H54 (cell line): ENCODE measurements at places on chromosomes 1 and 21.

- no peak for DNase-seq
These were observed 1.6 kb upstream of the PIGK start for GRCh38 chr1:77220687-77221463.

DNA sequence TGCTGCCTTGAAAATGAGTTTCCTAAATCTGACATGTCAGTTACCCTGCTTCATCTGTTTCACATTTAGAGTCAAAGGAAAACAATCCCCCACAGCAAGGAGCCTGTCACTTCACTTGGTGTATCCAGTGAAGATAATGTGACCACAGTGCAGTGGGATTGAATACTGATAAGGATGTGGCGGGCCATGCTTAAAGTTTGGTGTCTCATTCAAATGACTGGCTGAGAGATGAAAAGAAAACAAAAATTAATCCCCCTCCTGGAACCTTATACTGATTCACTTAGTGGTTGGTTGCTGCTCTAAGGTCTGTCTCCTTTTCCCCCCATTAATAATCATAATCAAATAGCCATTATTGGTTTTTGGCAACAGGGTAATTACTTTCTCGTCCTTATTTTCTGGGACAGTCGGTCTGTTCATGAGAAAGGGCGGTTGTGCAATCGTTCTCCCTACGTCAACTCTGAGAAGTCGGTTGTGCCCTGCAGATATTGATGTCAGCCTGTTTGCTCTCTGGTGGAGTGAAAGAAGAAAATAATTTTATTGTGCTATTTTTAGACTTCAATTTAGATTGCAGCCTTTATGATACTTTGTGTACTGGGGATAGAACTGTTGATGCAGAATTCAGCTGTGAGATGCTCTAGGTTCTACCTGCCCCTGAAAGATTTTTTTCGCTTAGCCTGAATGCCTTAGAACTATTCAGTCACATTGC lies 360.2 kb downstream of the DISC1 start:
- DNase-seq = no peak

GRCh38 chr1:80731241-80731894 lies 1069.4 kb upstream of the ADGRL2 start:
- DNase-seq = no peak

DNA sequence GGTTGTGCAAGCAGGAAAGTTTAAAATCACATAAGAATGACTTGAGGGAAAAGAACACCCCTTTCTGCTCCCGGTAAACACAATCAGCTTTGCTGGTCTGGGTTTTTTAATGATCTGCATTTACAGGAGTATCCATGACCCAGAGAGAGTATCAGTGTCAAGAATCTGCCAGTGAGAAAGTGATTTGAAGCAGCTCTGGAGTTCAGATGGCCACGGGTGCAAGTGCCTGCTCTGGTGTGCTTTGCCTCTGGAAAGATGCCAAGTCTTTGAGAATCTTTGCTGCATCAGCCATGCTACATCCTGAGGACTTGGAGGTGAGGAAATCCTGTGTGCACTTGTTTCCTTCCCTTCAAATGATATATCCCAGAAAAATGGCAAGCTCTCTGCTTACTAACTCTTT lies 18.6 kb upstream of the MYSM1 start:
- no peak for DNase-seq

- DNase-seq = no peak
These were observed 8.5 kb downstream of the IRF2BP2 start for GRCh38 chr1:234601301-234602017.

GRCh38 chr21:37364722-37365121 lies 1.9 kb upstream of the DYRK1A start:
- DNase-seq = no peak

GRCh38 chr21:42376338-42376982 lies 10.1 kb upstream of the TFF1 start:
- DNase-seq = no peak

GRCh38 chr1:214264196-214264595 lies 16.8 kb upstream of the SMYD2 start:
- DNase-seq = no peak

DNA sequence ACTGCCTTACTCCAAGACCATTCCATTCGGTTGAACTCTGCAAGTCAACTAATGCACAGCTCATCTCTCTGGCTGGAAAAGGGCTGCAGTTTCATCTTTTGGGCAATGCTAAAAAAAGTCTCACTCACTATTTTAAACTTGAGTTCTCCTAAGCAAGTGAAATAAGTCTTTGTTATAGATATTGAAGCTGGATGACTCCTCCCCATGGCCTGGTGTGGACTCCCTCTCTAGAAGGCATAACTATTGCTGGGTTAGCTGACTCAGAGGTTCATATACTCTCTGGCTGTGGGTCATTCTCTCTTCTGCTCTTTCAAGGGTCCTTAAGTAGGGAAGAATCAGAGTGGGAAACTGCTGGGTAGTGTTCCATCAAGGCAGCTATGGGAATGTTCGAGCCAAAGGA lies 88.0 kb downstream of the XCL2 start:
- no peak for DNase-seq

- peak; percentile 38 for DNase-seq
These were observed 18.4 kb upstream of the LY9 start for GRCh38 chr1:160777486-160778089.

DNA sequence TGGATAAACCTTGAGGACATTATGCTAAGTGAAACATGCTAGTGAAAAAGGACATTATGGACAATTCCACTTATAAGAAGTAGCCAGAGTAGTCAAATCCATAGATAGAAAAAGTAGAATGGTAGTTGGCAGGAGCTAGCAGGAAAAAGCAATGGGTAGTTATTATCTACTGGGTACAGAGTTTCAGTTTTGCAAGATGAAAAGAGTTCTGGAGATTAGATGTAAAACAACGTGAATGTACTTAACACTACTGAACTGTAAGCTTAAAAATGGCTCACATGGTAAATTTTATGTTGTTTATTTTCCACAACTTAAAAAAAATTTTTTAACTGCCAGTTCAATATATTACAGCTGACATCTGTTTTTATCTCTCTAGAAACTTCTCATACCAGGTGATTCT lies 19.4 kb downstream of the JAK1 start:
- no peak for DNase-seq

- no peak for DNase-seq
These were observed 604.8 kb downstream of the PLA2G4A start for GRCh38 chr1:187433598-187433997.

- DNase-seq = peak; percentile 57
These were observed 993 bp downstream of the PDZK1 start for GRCh38 chr1:145706086-145706664.

DNA sequence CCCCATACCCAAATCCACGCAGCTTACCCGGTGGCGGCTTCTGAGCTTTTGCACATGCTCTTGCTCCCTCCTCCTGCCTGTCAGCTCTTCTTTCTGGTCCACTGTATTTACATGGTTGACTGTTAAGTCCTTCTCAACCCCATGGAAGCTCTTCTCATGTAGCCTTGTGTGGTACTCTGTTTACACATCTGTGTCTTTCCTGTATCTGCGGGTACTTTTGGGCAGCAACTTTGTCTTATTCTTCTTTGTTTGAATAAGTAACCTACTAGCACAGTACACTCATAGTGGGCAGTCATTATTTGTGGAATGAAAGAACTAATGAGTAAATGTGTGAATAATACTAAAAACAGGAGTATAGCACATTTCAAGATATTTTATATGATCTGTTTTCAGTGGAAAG lies 88.5 kb upstream of the GPR88 start:
- DNase-seq = no peak

GRCh38 chr1:246265481-246265880 lies 241.6 kb downstream of the SMYD3 start:
- DNase-seq = no peak

GRCh38 chr1:234958066-234958705 lies 170.5 kb downstream of the TOMM20 start:
- no peak for DNase-seq

- no peak for DNase-seq
These were observed 33.4 kb downstream of the HSD17B7 start for GRCh38 chr1:162823771-162824525.

DNA sequence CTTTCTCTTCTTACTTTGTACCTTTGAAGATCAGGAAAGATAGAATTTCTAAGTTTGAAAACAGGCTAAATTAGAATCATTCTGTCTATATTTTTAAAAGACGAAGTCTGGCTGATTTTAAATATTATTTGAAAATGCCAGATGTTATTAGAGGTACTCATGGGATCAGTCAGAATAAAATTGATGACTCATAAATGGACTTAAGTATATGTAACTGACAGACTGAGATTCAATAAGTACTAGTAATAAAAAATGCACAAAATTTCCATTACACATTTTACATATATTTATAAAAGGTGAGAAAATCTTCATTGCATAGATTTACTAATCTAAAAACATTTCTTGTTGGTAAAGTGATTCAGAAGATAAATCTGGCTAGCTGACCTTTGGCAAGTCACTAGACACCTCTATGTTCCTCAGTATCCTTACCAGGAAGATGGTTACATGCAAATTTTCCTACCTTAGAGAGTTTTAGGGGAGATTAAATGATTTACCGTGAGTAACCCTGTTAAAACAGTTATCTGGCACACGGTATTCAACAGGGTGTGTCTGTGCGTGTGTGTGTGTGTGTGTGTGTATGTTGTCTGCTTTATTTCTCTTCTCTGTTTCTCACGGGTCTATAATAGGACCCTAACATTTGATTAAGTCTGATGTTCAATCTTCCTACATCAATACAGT lies 189.0 kb downstream of the RUNX1 start:
- no peak for DNase-seq

GRCh38 chr1:94105957-94106529 lies 14.9 kb downstream of the ABCA4 start:
- no peak for DNase-seq

- DNase-seq = no peak
These were observed 52.1 kb downstream of the PGM1 start for GRCh38 chr1:63645317-63645716.

DNA sequence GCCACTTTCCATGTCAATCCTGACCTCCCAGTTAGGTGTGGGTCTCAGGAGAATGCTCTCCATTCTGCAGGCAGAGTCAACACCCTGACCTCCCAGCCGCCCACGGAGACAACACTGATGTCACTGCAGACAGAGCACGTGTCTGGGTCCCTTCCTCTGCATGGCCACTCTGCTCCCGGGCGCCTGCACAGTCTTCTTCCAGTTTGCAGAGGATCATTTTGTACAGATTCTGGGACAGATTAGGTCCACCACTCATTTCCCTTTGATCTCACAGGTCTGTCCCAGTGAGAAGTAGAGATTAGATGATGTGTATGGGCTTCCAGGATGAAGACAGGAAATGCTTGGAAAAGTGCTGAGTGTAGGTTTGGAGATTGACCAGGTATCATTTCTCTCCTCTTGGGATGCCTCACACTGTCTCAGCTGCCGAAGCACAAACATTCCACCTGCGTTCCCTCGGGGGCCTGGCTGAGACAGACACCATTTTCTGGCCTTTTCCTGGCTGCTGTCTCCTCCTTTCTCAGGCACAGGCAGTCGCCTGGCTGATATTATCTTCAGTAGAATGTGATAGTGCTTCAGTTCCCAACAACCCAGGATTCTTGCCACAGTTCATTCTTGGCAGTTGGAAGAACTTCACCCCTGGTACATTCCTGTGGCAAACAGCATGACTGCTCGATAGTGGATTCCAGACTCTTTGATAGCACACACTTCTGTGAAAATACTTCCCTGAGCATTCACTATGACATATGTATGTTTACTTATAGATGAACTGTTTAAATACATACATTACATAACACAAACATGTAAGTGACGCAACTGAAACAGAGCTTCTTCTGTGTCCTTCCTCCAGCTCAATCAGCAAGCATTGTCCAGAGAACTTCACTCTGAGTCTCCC lies 7.9 kb downstream of the MYBPHL start:
- DNase-seq = no peak

GRCh38 chr1:245688536-245689453 lies 534.0 kb downstream of the KIF26B start:
- DNase-seq = no peak

- DNase-seq = no peak
These were observed 34.4 kb downstream of the INKA2 start for GRCh38 chr1:111704776-111705175.

DNA sequence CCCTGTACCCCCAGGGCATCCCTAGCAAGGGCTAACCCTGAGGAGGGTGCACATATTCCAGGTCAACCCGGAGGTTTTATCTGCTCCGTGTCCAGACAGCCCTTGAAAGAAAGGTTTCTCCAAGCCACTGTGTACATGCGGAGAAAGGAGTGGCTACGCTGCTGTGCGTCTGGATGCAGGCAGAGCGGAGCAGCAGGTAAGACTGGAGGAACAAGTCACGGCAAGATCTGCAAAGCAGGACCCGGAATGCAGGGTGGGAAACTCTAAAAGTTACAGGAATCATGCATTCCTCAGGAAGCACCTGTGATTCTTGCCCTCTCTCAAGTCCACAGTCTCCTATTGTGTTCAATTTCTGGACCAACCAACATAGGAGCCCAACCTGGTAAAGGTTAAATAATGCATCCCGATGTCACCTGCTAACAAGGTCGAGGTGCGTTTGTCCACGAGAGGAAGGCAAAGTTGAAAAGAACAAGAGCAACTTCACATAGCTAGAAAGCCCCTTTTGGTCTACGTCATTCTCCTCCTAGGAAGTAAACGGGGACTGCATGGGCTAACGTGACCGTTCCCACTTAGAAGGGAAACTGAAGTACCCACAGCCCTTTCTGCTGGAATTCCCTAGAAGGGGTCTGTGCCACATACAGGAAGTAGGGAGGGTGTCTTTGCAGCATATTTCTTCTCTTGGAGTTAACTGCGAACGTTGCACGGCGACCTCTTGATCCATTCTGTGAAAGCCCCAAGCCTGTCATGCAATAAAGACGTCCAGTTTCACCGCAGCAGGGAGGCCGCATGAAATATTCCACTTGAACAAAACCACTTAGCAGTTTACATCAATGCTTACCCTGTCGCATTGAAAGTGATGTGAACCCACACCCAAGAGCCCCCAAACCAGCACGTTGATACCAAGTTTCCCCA lies 5.8 kb downstream of the TIAM1 start:
- DNase-seq = no peak

DNA sequence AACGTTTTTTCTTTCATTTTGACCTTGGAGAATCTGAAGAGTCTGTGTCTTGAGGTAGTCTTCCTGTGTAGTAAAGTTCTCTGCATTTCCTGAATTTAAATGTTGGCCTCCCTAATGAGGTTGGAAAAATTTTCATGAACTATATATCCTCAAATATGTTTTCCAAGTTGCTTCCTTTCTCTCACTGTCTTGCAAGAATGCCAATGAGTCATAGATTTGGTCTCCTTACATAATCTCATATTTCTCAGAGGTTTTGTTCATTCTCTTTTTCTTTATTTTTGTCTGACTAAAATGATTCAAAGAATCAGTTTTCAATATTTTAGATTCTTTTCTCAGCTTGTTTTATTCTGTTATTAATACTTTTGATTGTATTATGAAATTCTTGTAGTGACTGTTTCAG lies 87.6 kb downstream of the DRAM2 start:
- DNase-seq = no peak

- no peak for DNase-seq
These were observed 244.8 kb downstream of the LRRIQ3 start for GRCh38 chr1:73953186-73953585.

- DNase-seq = no peak
These were observed 59.1 kb downstream of the APCS start for GRCh38 chr1:159646687-159647086.

DNA sequence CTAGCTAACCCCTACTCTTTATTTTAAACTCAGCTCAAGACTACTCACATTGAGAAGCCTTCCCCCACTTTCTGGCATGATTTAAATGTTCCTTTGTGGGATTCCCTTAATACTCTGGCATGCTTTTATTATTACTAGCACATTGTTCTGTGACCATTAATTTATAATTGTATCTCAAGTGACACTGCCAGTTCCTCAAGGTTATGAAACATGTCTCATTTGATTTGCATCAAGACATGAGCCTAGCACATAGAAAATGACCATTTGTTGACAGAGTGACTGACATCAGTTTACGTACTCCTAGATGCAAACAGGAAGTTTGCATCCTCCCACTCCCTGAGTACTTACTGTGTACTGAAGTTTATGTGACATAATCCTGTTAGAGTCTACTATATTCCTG lies 15.2 kb downstream of the RGS4 start:
- DNase-seq = no peak
